IPS DF 19.7 (cell line): ENCODE measurements at places on chromosomes 6 and 20.

GRCh38 chr6:158086504-158087223, 81.4 kb downstream of the SERAC1 start:
- DNase-seq: no peak

DNA sequence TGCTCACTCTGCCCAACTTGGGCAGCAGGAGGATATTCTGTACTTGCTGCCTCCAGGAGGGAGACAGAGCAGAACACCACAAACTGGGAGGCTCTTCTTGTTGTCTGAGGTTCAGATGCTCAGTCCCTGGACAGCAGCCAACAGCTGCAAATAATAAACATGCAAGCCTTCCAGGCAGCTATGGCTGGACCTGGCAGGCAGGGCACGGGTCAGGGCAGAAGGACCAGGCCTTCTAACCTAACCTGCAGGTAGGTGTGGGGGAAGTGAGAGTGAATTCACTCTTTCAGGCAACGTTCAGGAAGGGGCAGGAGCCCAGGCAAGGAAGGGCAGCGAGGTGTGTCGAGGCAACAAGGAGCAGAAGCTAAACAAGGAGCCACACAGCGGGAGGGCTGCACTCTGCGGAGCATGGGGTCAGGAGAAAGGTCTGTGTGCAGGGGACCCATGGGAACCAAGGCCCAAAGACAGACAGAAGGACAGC, 31.5 kb downstream of the NINL start:
- no peak for DNase-seq

- no peak for DNase-seq
Observed at GRCh38 chr6:1703091-1703855, 93.6 kb downstream of the FOXC1 start.

GRCh38 chr6:135323202-135323668, 142.1 kb downstream of the MYB start:
- no peak for DNase-seq

DNA sequence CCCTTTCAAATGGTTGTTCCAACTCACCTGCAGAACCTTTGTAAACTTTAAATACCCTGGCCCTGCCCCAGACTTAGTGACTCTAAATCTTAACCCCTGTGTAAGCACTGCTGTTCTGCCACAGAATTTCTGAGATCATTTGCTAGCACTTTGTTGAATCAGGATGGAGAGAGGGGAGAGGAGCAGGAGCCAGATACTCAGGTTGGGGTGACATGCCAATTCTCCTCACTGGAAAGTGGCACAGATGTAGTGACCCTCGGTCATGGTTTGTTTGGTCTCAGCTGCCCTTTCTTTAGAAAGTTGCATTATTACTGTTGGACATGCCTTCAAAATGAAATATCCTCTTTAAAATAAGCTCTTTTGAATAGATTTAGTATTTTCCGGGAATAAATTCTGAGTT, 168.0 kb downstream of the ZFAND3 start:
- no peak for DNase-seq

GRCh38 chr20:12728782-12729181, 280.0 kb upstream of the SPTLC3 start:
- DNase-seq: no peak

GRCh38 chr6:107683183-107683582, 140.9 kb downstream of the SCML4 start:
- DNase-seq: no peak

- no peak for DNase-seq
Observed at GRCh38 chr6:152112491-152113261, 305.2 kb downstream of the ESR1 start.

- no peak for DNase-seq
Observed at GRCh38 chr6:111462770-111463391, 20.1 kb downstream of the REV3L start.

GRCh38 chr6:30258204-30258603, 45.0 kb upstream of the TRIM26 start:
- DNase-seq: no peak

DNA sequence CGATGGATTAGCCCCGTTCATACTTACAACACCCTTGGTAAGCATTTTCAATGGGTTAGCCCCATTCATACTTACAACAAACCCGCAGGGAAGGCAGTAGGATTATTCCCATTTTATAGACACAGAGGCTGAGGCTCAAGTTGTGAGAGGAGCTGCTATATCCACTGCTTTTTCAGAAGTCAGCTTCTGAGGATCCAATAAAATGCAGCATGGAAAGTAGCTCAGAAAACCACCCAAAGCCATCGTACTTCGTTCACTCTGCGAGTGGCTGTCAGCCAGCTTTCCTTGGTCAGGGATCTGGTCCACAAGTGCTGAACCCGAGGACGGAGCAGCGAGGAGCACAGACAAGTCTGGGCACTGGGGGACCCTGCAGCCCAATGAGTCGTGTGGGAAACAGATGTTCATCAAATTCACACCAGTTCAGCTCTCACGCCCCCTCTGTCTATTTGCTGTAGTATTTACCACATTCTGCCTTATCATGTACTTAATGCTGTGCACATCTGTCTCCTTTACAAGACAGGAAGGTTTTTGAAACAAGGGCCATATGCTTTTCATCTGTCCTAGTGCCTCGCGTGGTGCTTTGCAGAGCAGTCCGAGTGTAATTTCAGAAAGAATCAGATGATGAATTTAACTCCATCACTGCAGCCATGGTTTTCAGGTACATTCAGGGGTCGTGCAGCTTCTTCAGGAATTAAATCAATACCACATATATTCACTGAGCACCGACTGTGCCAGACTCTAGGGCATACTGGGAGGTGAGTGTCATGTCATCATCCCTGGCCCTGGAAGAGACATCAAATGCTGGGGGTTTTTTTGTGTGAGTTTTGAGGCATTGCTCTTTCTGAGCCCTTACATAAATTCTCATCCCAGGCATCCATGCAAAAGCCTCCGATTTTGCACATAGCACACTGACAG, 256.9 kb downstream of the CDH26 start:
- DNase-seq: no peak

- DNase-seq: no peak
Observed at GRCh38 chr20:33915726-33916331, 77.9 kb upstream of the RALY start.
